ENCODE measurements at places on chromosomes 6 and 20.

- DNase-seq = no peak
These were observed 23.5 kb downstream of the PLEKHG1 start for GRCh38 chr6:150622941-150623874.

DNA sequence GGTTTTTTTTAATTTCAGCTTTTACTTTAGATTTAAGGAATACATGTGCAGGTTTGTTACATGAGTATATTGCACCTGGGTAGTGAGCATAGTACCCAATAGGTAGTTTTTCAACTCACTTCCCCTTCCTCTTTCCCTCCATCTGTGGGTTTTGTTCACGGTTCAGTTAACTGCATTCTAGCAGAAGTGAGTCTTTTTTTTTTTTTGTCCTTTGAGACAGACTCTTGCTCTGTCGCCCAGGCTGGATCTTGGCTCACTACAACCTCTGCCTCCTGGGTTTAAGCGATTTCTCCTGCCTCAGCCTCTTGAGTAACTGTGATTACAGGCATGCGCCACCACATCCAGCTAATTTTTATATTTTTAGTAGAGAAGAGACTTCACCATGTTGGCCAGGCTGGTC, 8.7 kb downstream of the UBR2 start:
- DNase-seq = peak; percentile 23

DNA sequence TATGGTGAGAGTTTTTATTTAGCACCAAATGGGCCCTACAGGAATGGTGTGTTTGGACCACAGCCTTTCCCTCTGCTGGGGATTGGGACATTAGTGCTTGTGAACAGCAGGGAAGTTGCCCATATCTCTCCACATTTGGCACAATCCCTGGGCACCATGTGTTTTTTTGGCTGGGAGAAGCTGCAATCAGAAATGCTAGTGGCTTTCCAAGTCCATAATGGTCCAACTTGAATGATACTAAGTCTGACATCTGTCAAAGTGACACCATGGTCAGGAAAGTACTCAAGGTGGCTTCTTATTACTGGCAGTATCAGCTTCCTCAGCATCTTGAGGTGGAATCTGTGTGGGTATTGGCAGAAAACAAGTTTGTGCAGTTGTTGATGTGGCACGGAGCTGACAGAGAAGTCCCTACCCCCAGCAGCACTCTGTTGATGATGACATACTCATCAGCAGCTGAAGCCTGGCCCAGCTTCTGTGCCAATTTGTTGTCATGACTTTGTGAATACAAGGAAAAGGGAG, 53.0 kb downstream of the SASH1 start:
- DNase-seq = no peak

DNA sequence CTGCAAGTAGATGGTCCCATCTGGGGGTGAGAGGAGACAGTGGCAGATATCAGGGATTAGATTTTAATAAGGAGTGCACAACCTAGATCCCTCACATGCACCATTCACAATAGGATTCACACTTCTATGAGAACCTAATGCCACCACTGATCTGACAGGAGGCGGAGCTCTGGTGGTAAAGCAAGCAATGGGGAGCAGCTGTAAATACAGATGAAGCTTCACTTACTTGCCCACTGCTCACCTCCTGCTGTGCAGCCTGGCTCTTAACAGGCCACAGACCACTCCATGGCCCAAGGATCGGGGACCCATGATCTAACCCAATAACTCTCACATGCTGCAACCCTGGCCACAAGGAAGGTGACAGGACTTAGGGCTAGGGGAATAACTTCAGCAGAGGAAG, 75.4 kb downstream of the ZNF133 start:
- no peak for DNase-seq

DNA sequence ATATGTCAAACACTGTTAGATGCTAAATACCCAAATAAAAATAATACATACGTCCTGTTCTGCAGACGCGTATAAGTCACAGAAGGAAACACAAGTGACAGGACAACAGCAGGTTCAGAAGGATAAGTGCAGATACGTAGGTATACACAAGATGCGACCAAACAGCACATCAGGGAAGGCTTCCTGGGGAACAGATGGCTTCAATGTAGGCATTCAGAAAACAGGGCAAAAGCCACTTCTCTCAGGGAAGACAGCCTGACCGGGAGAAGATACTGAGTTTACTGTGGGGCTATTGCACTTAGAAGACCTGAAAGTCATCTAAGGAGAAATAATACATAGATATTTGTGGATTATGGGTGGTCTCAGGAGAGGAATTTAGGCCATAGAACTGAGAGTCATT, 1.9 kb downstream of the HLA-DPA1 start:
- no peak for DNase-seq

DNA sequence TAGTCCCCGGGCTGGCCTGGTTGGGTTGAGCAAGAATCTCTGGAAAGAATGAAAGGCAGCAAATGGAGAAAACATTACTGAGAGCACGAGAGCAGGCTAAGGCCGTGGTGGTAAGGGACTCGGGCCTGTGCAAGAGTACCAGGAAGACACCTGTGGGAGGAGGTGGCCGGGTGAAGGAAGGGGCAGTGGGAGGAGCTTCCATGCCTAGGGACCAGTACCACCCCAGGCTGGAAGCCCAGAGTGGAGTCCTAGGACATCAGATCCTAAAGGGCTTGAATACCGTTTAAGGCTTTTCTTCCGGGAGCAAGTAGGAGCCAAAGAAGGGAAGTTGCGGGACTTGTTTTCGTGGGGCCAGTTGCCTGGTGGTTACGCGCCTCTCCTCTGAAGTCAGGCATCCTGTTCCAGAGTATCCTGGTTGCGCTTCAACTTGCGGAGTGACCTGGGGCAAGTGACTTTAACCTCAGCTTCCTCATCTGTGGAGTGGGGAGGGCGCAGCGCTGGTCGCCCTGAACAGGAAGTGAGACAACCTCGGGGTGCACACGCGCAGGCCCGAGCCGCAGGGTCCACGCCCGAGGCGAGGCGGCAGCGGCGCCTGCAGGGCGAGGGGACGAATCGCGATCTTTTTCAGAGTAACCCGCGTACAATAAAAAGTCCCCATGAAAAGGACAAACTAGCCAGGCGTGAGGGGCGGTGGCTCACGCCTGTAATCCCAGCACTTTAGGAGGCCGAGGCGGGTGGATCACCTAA, 1.1 kb upstream of the TPD52L2 start:
- DNase-seq = peak; percentile 84

DNA sequence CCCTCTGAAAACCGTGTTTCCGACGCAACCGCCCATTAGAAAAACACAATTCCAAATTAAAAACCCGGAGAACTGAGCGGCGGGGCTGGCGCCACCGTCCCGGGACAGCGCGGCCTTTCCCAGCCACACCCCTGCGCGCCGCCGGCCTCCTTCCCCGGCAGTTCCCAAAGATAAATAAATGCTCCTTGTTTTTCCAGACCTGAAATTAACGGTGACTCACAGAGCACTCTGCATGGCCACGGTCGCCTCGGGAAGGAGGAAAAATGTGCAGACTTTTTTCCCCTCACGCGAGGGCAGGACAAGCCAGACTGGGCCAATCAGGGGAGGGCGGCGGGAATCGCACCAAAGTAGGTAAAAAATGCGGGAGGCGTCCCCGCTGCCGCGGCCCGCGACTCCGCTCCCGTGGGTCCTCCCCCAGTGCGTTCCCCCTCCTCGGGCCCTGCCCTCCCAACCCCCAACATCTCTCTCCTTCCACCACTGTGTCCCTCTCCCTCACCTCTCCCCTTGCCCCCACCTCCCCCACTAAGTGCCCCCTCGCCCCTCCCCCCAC, 828 bp upstream of the DSTN start:
- peak; percentile 8 for DNase-seq

DNA sequence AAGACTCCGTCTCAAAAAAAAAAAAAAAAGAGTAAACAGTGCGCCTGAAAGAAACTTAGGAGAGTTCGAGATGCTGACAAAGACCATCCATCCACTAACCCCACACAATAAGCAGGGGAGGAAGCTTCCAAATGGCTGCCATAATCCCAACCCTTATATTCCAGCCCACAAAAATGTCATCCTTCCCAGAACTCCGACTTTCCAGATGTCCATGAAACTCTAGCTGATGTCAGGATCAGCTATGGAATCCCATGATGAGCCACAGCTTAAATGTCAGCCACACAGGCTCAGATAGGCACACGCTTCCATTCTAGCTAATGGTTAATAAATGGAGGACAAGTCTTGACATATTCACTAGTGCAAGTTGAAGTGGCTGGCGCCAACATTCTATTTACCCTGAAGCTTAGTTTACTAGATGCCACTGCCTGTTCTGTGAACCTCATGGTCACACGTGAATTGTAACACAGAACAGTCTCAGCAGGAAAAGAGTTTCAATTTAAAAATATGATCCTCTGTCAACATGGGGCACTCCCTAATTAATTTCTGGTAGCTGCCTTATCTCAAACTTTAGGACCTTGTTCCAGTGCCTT, 75.5 kb downstream of the FOXF2 start:
- no peak for DNase-seq

- DNase-seq = no peak
These were observed 168.0 kb upstream of the NOX3 start for GRCh38 chr6:155623450-155624178.

- no peak for DNase-seq
These were observed 403.2 kb downstream of the SAMD5 start for GRCh38 chr6:147911686-147912085.
